Epithelial cell of umbilical artery (primary cell): ENCODE measurements at places on chromosomes 7 and 10. TPM values are rescaled to one million over a fixed set of nuclear protein-coding genes. Genes with fewer than 3 reads are reported as not detected.

The WEE2 gene
- total RNA-seq = not detected in 2 replicates

The DOCK4 gene
- total RNA-seq = 138 and 229 TPM in 2 replicates

The KIAA1549 gene
- total RNA-seq = 1.2 and 1.9 TPM in 2 replicates

The MUC12 gene
- not detected in 2 replicates for total RNA-seq

The GRM8 gene
- 0.15 TPM in 1 of 2 replicates, not detected in the other for total RNA-seq

The CNTNAP2 gene
- total RNA-seq = not detected in 2 replicates
